ENCODE measurements at places on chromosomes 6 and 20. TPM values are rescaled to one million over a fixed set of nuclear protein-coding genes. Genes with fewer than 3 reads are reported as not detected.

The WFDC9 gene
- not detected for total RNA-seq

The CTCFL gene
- not detected for total RNA-seq

The PHACTR1 gene
- 1.4 TPM for total RNA-seq

The ID1 gene
- total RNA-seq, result 129 TPM

The CLPSL2 gene
- total RNA-seq, result not detected

The SRMS gene
- total RNA-seq, result not detected

The GABRR2 gene
- total RNA-seq, result 0.44 TPM

The SCUBE3 gene
- 0.10 TPM for total RNA-seq

The TP53RK gene
- 10.5 TPM for total RNA-seq

The HDGFL1 gene
- not detected for total RNA-seq

DNA sequence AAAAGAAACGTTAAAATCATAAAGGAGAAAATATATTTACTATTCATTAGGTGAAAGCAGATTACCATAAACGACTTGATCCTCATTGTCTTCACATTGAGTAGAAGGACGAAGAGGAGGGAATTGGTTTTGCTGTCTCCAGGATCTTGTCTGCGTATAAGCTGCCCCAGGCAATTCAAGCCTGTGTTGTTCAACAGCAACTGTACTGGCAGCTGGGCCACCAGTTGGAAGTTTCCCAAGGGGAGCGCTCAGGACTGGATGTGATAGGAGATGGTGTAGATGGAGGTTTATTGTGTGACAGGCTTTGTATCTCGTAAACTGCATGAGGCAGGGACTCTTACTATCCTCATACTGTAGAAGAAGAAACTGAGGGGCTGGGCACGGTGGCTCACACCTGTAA is 3.9 kb upstream of the FANCE start:
- no peaks in the 10 kb centered on the region for H3K36me3 ChIP-seq
- H3K27me3 ChIP-seq, result no peaks in the 10 kb centered on the region
- H3K27ac ChIP-seq, result no peak overlapping the region
- H3K4me3 ChIP-seq, result no peak overlapping the region

DNA sequence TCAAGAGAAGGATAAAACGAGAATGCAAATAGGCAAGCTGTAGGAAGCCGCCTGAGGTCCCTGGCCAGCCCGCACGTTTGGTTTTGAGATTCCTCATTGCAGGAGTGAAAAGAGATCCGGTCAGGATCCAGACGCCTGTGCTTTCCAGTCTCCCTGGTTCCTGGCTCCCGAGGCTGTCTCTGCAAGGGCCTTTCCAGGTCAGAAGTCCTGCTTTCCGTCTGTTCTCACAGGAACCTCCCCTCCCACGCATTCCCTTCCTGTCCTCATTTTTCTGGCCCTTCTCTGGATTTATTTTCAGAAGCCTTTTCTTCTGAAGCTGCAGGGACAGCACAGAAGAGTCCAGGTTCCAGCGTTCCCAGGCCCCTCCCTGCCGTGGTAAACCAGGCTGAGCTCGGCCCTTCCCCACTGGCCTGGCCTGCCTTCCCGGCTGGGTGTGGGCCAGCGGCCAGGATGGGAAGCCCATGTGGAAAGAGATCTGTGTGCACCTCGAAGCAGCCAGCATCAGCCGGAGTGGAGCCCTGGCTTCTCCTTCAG is 54.0 kb downstream of the TMEM242 start:
- no peaks in the 10 kb centered on the region for H3K36me3 ChIP-seq
- H3K27me3 ChIP-seq, result no peaks in the 10 kb centered on the region
- peak overlapping the region; percentile 46 for H3K27ac ChIP-seq
- DNase-seq, result peak; percentile 81
- H3K4me1 ChIP-seq, result peaks cover 12% of the 10 kb centered on the region
- no peak overlapping the region for H3K4me3 ChIP-seq

DNA sequence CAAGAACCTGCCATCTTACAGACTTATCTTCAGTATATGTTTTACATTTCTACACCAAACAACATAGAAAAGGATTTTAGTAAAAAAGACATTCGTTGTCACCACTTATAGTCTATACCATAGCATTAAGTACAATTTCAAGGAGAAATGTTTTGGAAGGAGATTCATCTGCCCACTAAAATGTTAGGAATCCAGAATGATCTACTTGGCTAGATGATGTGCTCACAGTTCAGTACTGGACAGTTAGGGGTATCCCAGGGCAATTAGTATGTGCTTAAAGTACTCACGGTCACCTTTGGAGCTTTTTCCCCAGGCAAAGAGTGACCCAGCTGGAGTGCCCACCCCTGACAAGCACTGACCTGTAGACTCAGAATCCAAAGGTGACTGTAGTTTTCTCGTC is 222.9 kb downstream of the SLC24A3 start:
- DNase-seq, result no peak
- no peak overlapping the region for H3K4me3 ChIP-seq
- peaks cover 19% of the 10 kb centered on the region for H3K4me1 ChIP-seq

- no peak for DNase-seq
- no peaks in the 10 kb centered on the region for H3K27me3 ChIP-seq
- H3K4me1 ChIP-seq, result no peaks in the 10 kb centered on the region
- H3K27ac ChIP-seq, result no peak overlapping the region
Observed at GRCh38 chr6:128463942-128464341, 56.5 kb downstream of the PTPRK start.

DNA sequence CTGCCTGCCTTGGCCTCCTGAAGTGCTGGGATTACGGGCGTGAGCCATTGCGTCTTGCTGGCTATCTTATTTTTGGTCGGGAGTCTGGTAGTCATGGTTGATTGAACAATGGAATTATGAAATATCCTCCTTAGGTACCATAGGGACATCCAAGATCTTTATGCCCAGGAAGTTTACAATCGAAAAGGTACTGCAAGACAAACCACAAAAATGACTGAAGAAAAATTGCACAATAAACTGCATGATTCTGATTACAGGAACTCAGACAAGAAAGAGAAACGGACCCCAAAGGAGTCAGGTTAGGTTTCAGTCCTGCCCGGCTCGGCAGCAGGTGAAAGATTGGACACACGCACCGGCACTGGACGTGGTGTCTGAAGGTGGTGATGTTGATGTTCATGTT is 5.3 kb downstream of the SLC26A8 start:
- H3K4me1 ChIP-seq, result no peaks in the 10 kb centered on the region
- no peak for DNase-seq

- no peaks in the 10 kb centered on the region for H3K36me3 ChIP-seq
- H3K27ac ChIP-seq, result no peak overlapping the region
- no peaks in the 10 kb centered on the region for H3K27me3 ChIP-seq
- no peak overlapping the region for H3K4me3 ChIP-seq
- no peak for DNase-seq
- peaks cover 14% of the 10 kb centered on the region for H3K4me1 ChIP-seq
Observed at GRCh38 chr20:19423097-19423899, 210.9 kb downstream of the SLC24A3 start.

- no peaks in the 10 kb centered on the region for H3K4me1 ChIP-seq
- H3K36me3 ChIP-seq, result no peaks in the 10 kb centered on the region
- no peak overlapping the region for H3K27ac ChIP-seq
- H3K4me3 ChIP-seq, result no peak overlapping the region
Observed at GRCh38 chr20:19508449-19508848, 249.6 kb upstream of the RIN2 start.

DNA sequence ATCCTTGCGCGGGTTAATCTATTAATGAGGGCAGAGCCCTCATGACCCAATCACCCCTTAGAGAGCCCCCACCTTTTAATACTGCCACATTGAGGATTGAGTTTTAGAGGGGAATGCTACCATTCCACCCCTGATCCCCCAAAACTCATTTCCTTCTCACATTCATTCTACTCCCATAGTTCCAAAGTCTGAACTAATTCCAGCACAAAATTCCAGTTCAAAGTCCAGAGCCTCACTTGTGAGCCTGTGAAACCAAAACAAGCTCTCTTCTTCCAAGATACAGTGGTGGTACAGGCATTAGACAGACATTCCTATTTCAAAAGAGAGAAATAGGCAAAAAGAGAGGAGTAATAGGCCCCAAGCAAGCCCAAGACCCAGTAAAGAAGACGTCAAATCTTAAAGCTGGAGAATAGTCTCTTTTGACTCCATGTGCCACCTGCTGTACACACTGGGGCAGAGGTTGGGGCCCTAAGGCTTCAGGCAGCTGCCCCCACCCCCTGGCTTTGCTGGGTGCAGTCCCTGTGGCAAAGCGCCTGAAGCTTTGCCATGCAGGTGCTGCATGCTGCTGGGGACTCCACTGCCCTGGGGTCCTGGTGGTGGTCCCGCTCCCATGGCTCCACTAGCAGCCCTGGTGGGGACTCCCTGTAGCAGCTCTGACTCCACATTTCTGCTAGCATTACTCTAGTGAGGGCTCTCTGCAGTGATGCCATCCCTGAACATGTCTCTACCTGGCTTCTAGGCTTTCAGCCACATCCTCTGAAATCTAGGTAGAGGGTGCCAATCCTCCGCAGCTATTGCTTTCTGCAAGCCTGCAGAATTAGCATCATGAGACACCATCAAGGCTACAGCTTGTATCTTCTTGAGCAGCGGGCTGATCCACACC is 41.3 kb downstream of the RSPH3 start:
- H3K4me3 ChIP-seq, result no peak overlapping the region
- no peak for DNase-seq
- no peak overlapping the region for H3K27ac ChIP-seq
- no peaks in the 10 kb centered on the region for H3K36me3 ChIP-seq
- H3K27me3 ChIP-seq, result no peaks in the 10 kb centered on the region

GRCh38 chr6:139174961-139175360 is 40.1 kb downstream of the HECA start:
- H3K27ac ChIP-seq, result no peak overlapping the region
- peaks cover 4% of the 10 kb centered on the region for H3K36me3 ChIP-seq
- H3K27me3 ChIP-seq, result no peaks in the 10 kb centered on the region

GRCh38 chr20:16615199-16615598 is 42.0 kb upstream of the KIF16B start:
- H3K4me1 ChIP-seq, result no peaks in the 10 kb centered on the region
- DNase-seq, result no peak
- no peaks in the 10 kb centered on the region for H3K36me3 ChIP-seq
- no peak overlapping the region for H3K4me3 ChIP-seq

DNA sequence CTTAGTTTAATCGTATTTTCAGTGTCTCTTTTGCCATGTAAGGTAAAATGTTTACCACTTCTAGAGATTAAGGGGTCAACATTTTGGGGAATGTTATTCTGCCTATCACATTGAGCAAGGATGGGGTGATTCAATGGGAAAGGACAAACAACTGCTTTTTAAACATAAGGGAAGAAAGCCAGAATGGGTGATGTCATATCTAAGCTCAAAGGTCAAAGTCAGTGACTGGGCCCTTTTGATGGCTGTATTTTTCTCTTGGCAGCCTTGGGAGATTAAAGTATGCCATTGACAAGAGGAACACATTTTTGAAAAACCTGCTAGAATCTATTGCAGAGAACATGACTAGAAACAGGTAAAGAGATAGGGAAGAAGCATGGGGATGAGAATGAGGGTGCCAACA is 477.3 kb upstream of the IRAK1BP1 start:
- no peak overlapping the region for H3K27ac ChIP-seq
- DNase-seq, result no peak
- H3K4me3 ChIP-seq, result no peak overlapping the region
- no peaks in the 10 kb centered on the region for H3K36me3 ChIP-seq

DNA sequence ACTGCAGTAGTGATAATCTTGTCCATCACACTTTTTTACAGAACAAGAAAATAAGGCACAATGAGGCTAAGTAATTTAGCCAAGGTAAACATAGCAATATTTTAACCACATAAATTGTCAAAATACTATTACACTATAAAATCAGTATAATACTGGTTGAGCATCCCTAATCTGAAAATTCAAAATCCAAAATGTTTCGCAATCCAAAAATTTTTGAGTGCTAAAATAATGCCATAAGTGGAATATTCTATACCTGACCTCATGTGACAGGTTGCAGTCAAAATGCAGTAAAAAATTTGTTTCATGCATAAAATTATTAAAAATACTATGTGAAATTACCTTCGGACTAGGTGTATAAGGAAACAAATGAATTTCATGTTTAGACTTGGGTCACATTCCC is 101.5 kb downstream of the PDSS2 start:
- no peak overlapping the region for H3K27ac ChIP-seq
- H3K27me3 ChIP-seq, result no peaks in the 10 kb centered on the region
- no peaks in the 10 kb centered on the region for H3K36me3 ChIP-seq
- no peaks in the 10 kb centered on the region for H3K4me1 ChIP-seq
- H3K4me3 ChIP-seq, result no peak overlapping the region
- no peak for DNase-seq
